ENCODE measurements at places on chromosomes 6 and 20.

GRCh38 chr20:58048096-58048702 lies 180.3 kb downstream of the ANKRD60 start:
- no peak for DNase-seq

DNA sequence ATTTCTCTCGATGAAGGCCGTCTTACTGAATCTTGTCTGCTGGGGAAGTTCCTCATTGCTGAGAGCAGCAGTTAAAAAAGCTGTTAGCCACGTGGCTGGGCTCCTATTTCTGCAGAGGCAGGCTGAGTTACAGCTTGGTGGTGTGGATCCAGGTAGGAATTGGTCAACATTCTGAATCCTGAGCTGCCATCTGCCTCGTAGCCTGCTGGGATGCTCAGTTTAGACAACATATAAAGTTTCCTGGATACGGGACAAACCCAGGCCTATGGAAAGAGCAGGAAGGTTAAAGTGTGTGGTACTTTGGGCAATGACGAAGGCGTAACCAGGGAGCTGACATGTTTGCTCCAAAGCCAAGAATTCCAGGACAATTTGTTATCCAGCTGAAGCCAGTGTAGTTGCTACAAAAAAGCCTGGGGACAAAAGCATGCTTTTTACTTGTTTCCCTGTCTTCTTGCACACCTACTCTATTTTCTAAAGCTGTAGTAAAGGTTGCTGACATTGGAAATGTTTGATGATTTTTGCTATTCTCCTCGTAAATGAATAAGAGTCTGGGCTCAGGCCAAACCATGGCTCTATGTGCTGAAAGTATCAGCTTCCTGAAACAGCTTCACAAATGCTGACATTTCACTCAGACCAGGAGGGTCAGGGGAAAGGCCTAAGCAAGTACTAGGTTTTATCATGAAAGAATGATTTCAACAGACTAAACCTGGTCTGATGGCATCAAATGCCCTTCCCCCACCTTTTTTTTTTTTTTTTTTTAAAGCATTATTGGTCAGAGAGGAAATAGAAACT lies 12.4 kb upstream of the MYLK2 start:
- DNase-seq = no peak

- DNase-seq = no peak
Observed at GRCh38 chr6:26123675-26123946, 36.4 kb downstream of the HFE start.

GRCh38 chr6:167996424-167997199 lies 859 bp upstream of the KIF25 start:
- DNase-seq = no peak

DNA sequence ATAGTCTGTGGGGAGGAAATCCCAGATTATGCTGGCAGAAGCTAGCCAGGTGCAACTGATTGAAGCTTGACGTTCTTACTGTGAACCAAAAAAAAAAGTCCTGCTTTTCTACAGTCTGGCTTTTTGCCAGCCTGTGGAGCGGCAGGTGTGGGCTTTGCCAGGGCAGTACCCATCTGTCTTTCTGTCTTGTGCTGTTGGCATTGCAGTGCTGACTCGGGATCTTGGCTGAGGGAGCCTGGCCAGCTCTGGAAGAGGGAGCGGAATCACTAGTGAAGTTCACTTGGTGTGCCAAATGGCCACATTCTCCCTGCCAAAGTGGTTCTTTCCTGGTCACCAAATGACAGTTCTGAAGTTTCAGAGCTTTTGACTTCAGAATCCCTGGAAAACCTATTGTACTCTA lies 5.0 kb downstream of the KIF3B start:
- DNase-seq = no peak

GRCh38 chr6:154367336-154367735 lies 10.7 kb upstream of the IPCEF1 start:
- no peak for DNase-seq

GRCh38 chr20:46151936-46152335 lies 33.8 kb downstream of the CD40 start:
- DNase-seq = no peak

DNA sequence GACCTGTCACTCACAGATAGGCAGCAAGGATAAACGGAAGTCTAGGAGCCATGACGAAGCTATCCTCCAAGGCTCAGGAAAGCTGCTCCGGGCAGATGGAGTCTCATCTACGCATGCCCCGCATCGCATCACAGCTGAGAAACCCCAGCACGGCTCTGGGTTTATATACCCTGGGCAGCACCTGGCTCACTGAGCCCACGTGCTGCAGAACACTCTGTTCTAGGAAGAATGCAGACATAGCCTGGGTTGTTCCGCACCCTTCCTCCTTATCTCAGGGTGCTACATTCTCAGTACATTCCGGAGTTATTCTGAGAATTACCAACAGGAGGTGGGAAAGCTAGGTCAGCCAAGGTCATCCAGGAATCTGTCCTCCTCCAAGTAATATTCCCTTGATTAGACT lies 260.4 kb downstream of the CBLN4 start:
- no peak for DNase-seq

GRCh38 chr6:80528115-80528514 lies 421.6 kb downstream of the BCKDHB start:
- DNase-seq = no peak

DNA sequence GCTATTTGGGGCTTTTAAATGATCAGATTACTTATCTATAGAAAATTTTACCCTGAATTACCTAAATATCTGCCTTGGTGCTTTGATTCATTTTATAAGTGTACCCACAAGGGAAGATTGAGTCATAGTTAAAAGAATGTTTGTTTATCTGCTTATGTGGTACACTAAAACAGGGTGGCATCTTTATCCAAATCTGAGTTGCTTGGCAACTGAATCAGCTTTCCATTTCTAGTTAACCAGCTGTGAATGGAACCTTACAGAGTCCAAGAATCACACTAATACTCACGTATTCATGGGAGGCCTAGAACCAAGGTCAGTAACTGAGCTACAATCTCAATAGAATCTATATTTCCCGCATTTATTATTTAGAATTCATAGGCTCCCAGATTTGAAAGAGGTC lies 44.0 kb upstream of the CAP2 start:
- no peak for DNase-seq

GRCh38 chr20:22663528-22664025 lies 79.2 kb upstream of the FOXA2 start:
- DNase-seq = no peak

- DNase-seq = no peak
Observed at GRCh38 chr20:8421981-8422380, 289.9 kb downstream of the PLCB1 start.

GRCh38 chr6:11062715-11063114 lies 18.6 kb upstream of the ELOVL2 start:
- DNase-seq = no peak
